ENCODE measurements at places on chromosomes 12 and 14.

GRCh38 chr14:90295870-90296516 lies 35.7 kb downstream of the NRDE2 start:
- DNase-seq, result no peak

DNA sequence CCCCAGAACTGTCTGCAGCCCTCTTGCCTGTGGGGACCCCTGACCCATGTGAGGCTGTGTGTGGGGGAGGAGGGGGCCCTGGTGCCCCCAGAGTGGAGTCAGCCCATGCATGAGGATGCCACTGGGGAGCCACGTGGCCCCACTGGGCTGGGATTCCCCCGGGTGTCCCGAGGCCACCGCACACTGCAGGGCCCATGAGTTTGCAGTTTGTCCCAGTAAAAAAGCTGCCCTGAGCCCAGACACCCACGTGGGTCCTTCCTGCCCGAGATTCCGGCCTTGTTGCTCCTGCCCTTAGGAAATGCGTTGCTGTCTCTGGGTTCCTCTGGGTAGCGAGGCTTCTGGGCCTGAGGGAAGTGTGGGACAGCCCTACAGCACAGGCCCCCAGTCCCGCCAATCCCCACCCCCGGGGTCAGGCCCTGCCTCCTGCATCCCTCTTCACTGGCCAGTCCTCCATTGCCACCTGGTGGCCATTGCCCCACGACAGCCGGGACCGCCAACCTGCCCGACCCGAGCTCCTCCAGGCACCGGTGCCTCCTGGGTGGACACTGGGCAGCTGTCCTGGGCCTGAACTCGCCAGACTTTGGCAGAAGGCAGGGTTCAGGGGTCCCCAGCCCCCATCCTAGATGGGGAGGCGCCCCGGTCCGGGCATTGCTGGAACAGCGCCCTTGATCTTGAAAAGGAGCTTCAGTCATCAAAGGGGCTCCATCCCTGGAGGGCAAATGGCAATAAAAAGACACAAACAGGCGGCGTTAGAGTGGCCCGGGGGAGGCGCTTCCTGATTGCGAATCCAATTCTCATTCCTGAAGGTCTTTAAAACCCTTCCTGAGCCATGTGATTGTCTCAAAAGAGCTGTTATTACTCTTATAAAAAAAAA lies 15.6 kb upstream of the C14orf180 start:
- peak; percentile 2 for DNase-seq

GRCh38 chr12:46219877-46220655 lies 48.8 kb downstream of the SLC38A1 start:
- DNase-seq, result peak; percentile 35

- no peak for DNase-seq
Measured at GRCh38 chr14:94143239-94143638, 13.8 kb upstream of the IFI27L2 start.

GRCh38 chr12:75977952-75978671 lies 53.5 kb downstream of the PHLDA1 start:
- DNase-seq, result peak; percentile 99

- DNase-seq, result peak; percentile 80
Measured at GRCh38 chr14:35385042-35385839, 19.3 kb downstream of the NFKBIA start.

DNA sequence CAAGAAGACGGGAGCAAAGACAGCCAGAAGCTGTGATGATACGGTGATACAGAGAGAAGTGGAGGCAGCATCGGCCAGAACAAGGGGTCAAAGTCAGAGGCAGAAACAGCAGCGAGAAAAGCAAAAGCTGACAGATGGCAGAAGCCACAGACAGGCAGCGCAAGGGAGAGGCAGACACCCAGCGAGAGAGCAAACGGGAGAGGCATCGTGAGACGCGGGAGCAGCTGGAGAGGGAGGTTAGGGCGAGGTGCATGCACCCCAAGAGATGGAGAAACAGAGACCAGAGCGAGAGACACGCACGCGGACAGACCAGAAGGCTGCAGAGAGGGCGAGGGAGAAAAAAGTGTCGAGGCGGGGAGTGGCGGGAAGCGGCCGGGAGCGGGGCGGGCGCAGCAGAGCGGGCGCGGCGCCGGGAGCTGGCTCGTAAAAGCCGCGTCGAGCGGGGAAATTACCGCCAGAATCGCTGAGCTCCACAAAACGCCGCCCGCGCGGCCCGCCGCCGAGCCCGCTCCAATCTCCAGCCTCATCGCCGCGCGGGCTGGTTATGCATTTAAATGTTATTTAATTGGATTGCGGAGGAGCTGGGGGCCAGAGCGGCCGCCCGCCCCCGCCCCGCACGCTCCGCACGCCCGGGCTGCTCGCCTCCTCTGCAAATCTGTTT lies 15.6 kb downstream of the SMUG1 start:
- DNase-seq, result no peak

DNA sequence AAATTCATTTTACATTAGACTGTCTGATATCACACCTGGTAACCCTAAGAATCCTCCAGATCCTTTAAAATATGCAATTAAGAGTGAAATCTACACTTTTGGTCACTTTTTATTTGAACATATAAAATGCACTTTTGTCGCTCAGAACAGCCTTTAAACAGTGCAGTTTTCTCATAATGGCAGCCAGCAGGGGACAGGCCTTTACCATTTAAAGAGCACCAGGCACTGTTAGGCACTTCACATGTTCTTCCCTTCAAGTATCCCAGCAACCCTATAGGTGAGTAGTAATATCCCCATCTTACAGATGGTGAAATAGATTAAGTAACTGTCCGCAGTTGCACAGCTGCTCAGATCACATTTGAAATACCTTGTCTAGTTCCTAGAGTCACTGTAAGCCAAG lies 11.3 kb upstream of the SAMD4A start:
- DNase-seq, result no peak

- no peak for DNase-seq
Measured at GRCh38 chr14:98890556-98891340, 381.2 kb downstream of the BCL11B start.

GRCh38 chr14:52467515-52468266 lies 84.6 kb downstream of the TXNDC16 start:
- DNase-seq, result no peak

GRCh38 chr12:109098183-109098604 lies 797 bp downstream of the UNG start:
- no peak for DNase-seq

DNA sequence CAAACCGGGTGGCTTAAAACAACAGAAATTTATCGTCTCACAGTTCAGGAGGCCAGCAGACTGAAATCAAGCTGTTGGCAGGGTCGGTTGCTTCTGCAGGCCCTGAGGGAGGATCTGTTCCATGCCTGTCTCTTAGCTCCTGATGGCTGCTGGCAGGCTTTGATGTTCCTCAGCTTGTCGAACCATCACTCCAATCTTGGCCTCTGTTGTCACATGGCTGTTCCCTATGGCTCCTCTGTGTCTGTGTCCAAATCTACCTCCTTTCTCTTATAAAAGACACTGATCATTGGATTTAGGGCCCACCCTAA lies 14.0 kb downstream of the NFATC4 start:
- no peak for DNase-seq

DNA sequence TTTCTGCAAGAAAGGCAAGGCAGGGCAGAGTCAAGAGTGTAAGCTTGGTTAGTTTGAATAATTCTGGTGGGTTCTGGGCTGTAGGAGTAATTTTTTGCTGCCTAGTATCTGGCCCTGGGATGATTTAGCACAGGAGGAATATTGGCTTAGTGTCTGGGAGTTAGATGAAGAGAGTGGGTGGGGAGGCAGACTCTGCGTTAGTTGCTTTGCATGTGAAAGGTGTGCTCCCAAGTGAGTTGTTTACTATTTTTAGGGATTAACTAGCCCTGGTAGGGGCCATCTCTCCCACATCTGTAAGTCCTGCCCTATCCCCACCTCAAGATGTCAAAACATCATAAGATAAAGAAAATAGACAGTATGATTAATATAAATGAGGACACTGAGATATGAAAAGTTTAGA lies 249.7 kb downstream of the LRIG3 start:
- DNase-seq, result no peak

DNA sequence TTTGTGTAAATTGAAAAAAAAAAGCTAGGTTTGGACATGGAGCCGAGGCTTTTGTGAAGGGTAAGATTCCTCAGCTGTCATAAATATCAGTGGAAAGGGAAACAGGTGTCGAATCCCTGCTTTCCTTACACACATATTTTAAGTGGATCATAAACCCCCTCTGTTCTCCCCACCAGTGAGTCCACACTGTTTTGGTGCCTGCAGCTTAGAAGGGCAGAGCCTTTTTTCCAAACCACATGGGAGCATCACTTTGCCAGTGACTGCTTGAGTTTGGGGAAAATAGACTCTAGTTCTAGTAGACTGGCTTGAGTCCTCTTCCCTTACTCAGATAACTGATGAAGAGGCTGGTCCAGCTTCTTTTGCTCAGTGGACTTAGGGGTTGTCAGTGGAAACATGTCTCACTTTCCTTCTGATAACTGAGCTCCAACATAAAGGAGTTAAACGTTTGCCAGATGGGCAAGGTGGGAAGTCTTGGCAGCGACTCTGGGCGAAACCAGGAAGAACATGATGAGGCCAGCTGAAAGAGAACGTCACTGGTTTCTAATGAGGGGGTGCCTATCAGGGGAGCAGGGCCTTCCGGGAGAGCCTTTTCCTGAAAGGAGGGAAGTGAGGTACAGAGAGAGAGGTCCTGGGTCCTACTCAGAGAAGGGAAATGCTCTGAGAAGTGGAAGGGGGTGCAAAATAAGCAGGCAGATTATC lies 168.1 kb upstream of the PARP11 start:
- DNase-seq, result no peak

- DNase-seq, result no peak
Measured at GRCh38 chr14:37018571-37019240, 153.7 kb downstream of the SLC25A21 start.

DNA sequence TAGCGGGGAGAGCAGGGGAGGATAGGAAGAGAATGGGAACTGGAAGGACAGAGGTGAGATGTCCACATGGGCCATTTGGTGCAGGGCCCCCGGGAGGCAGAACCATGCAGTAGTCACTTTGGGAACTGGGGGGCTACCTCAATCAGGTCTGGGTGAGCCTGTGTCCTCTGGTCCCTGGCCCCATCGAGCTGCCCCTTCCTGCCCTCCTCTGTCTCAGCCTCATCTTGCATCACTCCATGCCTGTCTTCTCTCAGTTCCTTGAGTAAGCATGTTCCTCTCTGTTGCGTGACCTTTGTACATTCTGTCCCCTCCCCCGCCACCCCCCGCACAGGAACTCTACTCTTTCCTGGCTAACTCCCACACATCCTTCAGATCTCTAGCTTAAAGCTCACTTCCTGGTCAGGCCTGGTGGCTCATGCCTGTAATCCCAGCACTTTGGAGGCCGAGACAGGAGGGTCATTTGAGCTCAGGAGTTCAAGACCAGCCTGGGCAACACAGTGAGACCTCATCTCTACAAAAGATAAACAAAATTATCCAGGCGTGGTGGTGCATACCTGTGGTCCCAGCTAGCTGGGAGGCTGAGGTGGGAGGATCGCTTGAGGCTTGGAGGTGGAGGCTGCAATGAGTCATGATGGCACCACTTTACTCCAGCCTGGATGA lies 23.2 kb downstream of the FOS start:
- no peak for DNase-seq

GRCh38 chr12:132813443-132813842 lies 15.2 kb downstream of the GOLGA3 start:
- DNase-seq, result no peak

GRCh38 chr12:128551266-128551665 lies 272.5 kb downstream of the SLC15A4 start:
- no peak for DNase-seq

DNA sequence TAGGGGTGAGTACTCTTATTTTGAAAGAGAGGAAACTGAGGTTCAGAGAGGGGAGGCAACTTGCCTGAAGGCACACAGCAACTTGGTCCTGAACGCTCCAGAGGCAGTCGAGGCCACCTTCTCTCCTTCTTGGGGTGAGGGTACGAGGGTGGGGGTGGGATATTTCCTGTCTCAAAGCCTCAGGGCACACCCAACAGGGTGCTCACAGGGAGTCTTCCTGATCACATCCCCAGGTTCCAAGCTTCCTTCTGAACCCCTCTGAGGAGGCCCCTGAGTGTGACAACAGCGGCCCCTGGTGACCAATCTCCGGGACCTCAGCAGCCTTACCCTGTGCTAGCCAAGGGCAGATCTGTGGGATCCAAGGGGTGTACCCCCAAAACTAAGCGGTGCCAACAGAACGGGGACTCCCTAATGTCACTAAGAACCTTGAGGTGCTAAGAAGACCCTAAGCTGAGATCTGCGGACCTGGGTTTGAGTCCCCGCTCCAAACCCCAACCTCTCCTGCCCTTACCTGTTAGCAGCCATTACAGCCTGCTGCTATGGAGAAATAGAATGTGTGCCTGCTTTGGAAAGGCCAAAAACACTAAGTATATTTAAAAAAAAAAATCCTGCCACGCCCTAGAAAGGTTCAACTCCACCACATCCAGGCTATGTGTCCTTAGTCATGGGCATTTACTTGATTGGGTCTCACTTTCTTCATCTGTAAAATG lies 57.9 kb downstream of the TRPV4 start:
- DNase-seq, result peak; percentile 31

DNA sequence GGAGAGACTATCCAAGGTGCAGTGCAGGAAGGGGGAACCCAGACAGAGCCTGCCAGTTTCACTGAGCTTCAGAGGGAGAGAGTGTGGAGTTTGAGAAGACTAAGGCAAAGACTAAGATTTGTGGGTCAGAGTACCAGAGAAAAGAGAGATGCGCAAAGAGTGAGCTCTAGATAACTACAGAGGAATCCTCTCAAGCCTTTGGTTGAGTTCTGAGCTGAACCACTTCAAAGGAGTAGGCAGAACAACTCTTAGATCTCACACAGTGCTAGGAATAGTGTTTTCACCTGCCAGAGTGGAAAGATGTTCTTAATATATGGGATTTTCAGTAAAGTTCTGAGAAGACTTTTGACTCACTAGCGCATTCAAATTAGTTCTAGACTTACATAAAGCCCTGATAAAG lies 10.7 kb upstream of the M6PR start:
- DNase-seq, result no peak

- no peak for DNase-seq
Measured at GRCh38 chr12:69698054-69698453, 1.0 kb downstream of the BEST3 start.

DNA sequence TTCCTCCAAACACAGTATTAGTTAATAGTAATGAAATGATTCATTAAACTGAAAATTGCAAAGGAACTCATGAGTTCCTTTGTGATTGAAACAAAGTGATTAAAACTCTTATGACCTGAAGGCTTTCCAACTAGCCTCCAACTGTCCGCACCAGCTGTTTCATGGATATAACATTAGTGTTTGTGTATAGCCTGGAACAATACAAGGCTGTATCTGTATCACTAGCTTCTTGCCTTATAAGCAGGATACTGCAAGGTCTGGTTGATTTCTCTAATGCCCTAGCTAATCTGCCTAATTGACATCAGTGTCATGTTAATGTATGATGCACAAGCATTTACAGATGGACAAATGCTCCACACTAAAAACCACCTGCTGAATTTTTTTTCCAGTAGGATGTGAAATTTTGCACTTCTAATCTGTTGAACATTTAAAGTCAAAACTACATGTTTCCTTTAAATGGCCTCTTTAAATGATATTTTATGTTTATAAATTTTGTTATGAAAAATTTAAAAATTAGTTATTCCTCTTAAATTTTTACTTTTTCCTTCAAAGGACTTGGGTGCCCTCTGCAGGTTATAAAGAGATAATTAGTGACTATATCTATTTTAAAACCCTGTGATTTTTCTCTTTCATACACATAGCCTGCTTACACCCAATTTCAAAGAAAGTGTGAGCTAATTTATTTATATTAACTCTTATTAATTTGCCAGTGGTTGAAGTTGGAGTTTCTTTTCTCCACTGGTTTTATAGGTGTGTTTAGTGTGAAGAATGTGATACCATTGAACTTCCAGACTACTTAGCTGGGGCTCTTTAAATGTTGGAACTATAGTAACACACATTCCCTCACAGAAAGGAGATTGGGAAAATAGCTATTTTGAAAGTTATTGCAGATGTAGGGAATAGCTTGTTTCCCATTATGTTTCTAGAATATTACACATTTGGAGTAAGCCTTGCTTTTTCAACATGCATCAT lies 25.4 kb downstream of the AP5M1 start:
- DNase-seq, result no peak

Measured in fibroblast of skin of left quadriceps (primary cell).